Stimulated activated CD4-positive, alpha-beta T cell treated with anti-CD3 and anti-CD28 coated beads, Interleukin-12 subunit alpha, Interleukin-12 subunit beta, amount 100 ng/mL, for 24 hours (primary cell): ENCODE measurements at places on chromosomes 3 and 15.

DNA sequence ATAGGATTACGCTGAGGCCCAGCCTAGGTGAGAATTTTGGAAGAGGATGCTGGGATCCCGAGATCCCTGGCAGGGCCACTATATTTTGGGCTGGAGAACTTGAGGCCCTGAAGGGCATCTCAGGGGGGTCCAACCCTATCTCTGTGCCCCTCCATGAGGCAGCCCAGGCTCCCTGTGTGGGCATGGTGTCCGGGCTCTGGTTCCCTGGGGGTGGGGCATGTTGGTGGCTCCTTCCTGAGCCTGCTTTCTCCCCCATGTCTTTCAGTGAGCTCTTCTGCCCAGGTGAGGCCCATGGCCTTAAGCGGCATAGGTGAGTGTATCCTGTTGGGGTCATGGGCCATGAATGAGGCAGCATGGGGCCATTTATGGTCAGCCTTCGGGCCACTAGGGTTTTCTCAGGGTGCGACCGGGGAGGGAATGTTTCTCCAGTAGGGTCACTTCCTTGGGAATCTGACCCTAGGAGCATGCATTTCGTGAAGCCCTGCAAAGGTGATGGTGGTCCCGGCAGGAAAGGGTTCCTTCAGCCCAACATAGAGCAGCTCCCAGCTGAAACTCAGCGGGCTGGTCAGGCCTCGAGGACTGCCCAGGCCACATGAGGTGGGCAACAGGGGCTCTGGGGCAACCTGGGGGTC is 191.3 kb downstream of the UBE3A start:
- DNase-seq: no peak

- DNase-seq: peak; percentile 24
These were observed 47.5 kb downstream of the RAB11A start for GRCh38 chr15:65916664-65917406.

DNA sequence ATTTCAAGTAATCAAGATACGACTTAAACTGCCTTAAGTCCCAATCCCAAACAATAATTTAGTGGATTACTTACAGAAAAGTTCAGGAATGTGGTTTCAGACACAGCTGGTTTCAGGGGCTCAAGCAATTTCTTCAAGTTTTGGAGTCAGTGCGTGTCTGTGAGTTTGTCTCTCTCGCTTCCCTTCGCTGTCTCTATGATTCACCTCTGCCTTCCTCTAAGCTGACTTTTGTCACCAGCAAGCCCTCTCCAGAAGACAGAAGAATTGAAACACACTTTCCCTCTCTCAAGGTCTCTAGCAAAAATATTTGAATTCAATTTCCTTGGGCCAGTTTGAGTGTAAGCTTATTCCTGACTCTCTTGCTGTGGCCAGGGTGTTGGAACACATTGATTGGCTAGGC is 392.4 kb downstream of the EDEM1 start:
- no peak for DNase-seq

- DNase-seq: no peak
These were observed 3.2 kb upstream of the PPP4R2 start for GRCh38 chr3:72993391-72993790.

DNA sequence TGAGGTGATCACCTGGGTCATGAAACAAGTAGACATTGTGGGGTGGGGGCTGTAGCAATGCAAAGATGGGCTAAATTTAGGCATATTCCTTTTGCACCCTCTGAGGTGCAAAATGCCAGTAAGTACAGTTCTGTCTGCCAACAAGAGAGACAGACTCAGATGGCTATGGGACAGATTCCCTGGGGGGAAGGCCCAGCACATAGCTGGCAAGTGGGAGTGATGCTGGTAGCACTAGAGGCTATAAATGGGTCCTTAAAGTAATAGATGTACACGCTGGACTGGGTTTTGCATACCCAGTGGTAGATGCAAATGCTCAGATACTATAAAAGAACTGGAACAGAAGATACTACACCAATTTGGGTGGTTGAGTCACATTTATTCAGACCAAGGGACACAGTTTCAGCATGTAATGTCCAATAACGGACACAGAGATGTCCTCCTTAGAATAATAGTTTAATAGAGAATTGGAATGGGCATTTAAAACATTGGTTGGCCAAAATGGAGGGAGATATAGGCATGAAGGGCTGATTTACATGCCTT is 67.4 kb upstream of the RNU6-1 start:
- no peak for DNase-seq

DNA sequence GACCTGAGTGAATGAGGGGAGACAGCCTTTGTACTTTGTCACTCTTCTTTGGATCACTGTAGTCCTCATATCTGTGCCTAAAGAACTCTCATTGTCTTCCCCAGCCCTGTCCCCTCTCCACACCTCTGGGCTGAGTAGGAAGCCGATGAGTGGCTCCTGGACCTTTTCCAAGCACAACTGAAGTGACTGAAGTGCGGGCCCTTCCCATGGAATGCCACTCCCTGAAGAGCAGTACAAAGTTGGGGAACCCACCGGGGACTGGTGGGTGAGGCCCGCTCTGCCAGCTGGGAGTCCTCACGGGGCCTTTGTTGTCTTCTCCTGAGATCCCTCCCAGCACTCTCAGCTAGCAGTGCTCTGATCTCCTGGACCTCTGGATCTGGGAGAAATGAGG is 90.1 kb downstream of the AAGAB start:
- no peak for DNase-seq

- DNase-seq: no peak
These were observed 391.4 kb upstream of the DPH6 start for GRCh38 chr15:35937380-35937779.

DNA sequence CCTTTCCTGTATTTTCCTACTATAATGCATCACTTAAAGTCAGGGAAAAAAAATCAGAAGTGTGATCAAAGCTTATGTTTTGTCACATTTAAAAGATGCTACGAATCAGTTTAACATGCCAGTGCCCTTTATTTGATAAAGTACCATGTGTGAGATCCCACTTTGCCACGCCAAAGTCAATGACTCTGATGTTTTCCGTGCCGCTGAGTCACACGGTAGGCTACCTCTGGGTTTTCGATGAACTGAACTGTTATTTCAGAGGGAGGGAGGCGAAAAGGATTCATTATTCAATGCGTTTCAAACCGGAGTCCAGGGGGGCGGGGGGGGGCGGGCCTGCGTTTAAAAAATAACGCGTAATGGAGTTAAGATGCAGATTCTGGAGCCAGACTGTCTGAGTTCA is 203.0 kb downstream of the ABHD5 start:
- no peak for DNase-seq

GRCh38 chr3:156762631-156763185 is 63.4 kb upstream of the LEKR1 start:
- no peak for DNase-seq

GRCh38 chr15:57213862-57214261 is 162.4 kb upstream of the CGNL1 start:
- DNase-seq: no peak

DNA sequence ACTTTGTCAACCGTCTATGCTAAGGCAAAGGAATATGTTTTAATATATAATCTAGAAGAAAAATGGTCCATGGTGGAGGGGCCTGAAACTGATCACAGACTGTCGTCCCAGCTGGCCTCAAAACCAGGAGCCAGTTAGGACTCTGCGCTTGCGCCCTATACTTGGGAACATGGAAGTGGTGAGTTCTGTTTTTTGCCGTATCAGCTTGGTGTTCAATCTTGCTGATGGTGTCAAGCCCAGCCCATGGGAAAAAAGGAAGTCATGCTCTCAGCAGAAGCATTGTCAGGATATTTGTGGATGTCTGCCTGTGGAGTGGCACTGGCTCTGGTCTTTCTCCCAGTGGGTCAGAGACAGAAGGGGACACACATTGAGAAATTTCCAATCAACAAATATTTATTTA is 342.0 kb upstream of the CTDSPL start:
- no peak for DNase-seq

DNA sequence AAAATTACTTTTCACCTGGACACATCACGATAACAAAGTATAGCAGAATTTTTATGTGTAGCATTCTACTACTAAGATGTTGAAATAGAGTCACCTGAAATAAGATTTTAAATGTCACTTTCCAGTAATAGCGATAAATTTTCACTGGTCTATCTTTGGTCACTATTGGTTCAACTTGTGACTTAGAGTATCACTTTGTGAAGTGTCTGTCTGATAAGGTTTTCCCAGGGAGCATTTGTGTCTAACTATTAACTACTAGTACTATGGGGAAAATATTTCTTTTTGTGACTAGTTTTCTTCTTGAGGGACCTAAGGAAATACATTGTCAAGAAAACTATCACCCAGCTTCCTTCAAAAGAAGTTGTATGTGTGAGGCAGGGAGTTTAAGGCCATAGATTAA is 11.0 kb downstream of the TRPC1 start:
- DNase-seq: no peak

- DNase-seq: no peak
These were observed 449 bp downstream of the ROBO1 start for GRCh38 chr3:79767194-79767904.

DNA sequence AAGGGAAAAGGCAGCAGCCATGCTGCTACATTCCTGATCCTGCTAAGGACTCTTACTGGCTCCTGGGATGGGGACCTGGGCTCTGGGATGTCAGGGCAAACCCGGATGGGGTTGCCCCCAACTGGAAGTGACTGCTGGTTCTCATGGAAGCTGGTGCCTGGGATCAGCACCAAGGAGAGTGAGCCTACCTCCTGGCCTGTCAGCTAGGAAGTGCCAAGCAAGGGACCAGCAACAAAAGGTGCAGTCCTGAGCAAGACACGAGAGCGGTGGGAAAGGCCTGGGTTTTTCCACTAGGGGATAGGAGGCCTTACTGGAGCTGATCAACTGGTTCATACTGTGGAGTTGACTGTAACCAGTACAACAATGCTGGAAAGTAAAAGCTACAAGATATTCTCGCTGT is 47.9 kb upstream of the SYNM start:
- no peak for DNase-seq

DNA sequence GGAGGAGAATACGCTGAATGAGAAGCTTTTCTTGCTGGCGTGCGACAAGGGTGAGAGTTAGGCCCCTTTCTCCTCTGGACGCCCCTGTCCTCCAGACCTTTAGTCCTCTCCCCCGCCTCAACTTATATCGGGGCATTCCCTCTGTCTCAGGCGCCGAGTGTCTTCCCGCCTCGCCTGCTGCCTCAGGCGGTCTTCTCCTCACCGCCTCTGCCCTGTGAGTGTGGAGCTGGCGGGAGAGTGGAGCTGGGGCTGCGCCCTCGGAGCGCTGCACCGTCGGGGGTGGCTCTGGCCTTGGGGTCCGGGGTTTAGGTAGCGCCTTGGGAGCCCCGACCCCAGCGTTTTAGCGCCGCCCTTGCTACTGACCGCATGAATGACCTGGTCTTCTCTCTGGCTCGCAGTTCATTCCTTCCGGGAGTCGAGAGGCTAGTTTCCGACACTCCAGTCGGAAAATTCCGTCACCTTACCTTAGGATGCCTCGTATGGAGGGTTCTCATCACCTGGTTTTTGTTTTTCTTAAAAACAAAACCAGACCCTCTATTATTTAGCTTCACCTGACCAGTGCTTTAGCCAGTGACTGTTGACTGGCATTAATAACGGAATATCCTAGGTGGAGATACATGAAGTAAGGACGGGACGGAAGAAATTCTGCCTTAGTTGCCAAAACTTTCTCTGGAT is 985 bp downstream of the TRPC1 start:
- no peak for DNase-seq

GRCh38 chr3:18556001-18556408 is 130.9 kb upstream of the SATB1 start:
- DNase-seq: peak; percentile 10

GRCh38 chr3:4855676-4856075 is 123.6 kb upstream of the BHLHE40 start:
- DNase-seq: no peak

DNA sequence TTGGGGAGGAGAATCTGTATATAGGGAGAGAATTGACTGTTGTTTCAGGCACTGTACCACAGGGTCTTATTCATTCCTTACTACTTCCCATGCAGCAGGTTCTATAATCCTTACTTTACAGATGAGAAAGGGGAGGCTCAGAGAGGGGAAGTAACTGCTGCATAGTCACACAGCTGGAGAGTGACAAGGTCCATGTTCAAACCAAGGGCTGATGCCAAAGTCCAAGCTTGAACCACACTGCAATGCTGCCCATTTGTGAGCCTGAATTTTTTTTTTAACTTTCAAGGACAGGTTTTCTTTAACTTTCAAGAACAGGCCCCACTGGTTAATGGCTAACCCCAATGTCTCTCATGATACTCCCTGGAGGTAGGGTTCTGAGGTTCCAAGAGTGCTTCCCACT is 26.2 kb downstream of the RBP2 start:
- DNase-seq: no peak

DNA sequence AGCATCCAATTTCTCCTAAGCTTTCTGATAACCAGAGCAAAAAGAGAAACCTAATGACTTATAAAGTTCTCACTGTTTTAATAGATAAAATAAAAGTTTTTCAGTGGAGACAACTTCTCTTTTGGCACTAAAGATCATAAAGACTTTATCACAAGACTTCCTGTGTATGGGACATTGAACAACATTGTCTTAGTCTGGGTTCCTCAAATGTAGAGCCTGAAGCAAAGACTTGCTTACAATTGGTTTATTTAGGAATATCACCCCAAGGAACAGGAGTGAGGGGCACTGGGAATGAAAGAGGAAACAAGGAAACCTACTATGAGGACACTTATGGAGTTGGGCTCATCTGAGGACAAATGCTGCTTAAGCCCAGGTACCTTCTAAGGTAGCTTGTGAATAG is 127.4 kb downstream of the B3GALNT1 start:
- no peak for DNase-seq

- DNase-seq: no peak
These were observed 177.2 kb downstream of the KCNAB1 start for GRCh38 chr3:156297582-156297981.

DNA sequence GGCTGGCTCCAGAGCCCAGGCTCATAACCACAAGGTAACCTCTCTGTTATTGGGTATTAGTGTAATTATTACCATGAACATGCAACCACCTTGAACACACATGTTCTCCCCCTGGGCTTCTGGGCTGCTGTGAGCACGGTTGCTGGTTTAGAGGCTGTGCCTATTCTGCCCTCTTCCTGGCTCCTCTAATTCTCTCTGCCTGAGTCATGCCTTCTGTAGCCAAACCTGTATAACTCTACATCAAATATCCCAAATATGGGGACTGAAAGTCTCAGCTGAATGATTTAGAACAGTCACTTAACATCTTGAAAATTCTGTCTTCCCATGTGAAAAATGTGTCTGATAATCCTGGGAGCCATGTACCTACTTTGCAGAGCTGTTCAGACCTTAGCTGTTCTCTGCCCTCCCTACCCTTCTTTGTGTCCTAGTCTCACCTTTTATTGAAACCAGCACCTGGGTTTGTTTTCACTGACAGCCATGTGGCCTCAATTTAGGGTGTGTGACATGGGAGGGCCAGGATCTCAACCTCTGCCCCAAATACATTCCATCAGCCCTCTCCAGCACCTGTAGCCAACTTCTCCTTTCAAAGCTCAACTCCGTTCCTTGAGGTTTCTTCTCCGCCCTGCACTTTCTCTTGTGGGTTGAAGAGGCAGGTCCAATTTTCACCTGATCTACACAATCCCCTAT is 60.7 kb downstream of the PDZRN3 start:
- no peak for DNase-seq

- DNase-seq: no peak
These were observed 1.3 kb downstream of the ADAMTS9 start for GRCh38 chr3:64686446-64686908.

DNA sequence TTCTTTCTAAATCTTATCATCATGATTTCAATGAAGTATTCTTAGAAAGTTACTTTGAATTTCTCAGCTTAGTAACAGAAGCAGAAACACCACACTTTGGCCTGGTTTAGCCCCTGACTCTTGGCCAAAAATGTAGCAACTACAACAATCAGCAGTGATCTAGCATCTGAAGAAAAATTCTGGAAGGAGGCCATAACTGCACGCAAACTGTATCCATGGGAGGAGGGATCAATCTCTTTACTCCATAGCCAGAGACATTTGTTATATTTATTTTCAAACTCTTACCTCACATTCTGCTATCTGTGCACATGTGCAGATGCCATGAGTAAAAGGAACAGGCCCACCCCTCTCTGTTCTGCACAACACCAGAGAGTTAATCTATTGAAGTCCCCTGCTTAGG is 251.0 kb upstream of the P2RY1 start:
- no peak for DNase-seq
